ENCODE measurements at places on chromosomes 12 and 14.

- peak; percentile 38 for DNase-seq
Measured at GRCh38 chr12:49750027-49750995, 9.0 kb downstream of the TMBIM6 start.

GRCh38 chr12:95908573-95908972, 33.8 kb downstream of the CCDC38 start:
- DNase-seq, result peak; percentile 25

GRCh38 chr14:104353221-104353920, 215.0 kb downstream of the KIF26A start:
- DNase-seq, result no peak

DNA sequence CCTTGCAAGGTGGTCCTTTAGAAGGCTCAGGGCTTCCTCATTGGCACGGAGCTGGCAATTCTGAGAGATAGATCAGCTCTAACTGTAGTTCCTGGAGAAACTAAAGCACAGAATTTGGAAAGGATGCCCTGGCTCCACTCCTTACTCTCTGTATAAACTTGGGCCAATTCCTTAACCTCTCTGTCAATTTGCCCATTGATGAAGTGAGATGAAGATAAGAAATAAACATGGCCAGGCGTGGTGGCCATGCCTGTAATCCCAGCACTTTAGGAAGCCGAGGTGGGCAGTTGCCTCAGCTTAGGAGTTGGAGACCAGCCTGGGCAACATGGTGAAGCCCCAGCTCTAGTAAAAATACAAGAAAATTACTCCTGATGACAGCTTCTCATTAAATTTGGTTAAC, 34.0 kb upstream of the COX6A1 start:
- DNase-seq, result no peak

GRCh38 chr12:94025068-94025467, 123.3 kb upstream of the PLXNC1 start:
- no peak for DNase-seq

GRCh38 chr14:68692916-68693771, 99.7 kb downstream of the ZFP36L1 start:
- DNase-seq, result peak; percentile 72

DNA sequence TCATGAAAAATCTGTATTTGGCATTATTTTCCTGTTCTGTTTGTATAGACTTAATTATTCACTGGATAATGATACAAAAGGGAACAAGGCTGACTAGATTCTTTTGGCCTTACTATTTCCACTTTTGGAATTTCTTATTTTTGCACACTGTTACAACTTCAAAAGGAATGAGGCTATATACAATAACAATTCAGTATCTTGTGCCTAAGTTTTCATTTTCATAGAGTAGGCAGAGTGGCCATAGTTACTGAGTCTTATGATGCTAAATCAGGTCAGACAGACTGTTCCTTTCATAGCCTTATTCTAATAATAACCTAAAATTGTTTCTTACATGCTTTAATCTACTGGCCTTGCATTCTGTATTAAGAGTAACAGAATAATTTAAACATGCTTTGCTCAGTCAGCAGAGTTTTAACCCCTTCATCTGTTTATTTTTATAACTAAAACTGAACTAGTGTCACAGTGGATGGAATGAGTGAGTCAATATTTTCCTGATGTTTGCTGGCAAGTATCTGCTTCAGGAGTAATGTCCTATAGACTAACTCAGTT, 10.5 kb downstream of the TTC8 start:
- peak; percentile 14 for DNase-seq

- DNase-seq, result no peak
Measured at GRCh38 chr14:75280831-75281653, 2.4 kb downstream of the FOS start.
